ENCODE measurements at places on chromosomes 5 and 9.

DNA sequence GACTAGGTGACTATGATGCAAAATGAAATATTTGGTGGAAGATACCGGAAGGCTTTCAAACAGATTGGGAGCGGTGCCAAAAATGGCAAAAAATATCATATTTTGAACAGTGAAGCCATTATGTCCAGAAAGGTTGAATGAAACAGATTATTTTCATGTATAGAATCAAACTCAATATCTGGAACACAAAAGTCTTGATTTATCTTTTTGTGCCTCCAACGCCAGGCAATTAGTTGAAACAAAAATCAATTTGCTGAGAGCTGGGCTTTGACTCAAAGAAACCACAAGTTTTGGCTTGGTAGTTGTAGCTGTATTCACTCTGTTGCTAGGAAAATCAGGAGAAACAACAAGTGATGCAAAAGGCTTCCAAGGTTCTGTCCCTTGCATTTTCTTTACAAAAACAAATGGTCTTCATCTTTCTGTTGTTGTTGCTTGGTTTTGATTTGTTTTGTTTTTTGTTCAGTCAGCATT, 421.7 kb upstream of the TYRP1 start:
- DNase-seq = no peak

DNA sequence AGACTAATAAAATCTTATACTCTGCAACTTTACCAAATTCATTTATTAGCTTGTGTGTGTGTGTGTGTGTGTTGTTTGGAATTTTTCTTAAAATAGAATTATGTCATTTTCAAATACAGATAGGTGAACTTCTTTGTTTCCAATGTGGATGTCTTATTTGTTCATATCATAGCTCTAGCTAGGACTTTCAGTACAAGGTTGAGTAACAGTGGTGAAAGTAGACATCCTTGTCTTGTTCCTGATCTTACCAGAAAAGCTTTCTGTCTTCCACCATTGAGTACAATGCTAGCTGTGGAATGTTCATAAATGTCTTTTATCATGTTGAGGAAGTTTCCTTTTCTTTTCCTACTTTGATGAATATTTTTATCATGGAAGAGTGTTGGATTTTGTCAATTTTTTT, 74.8 kb downstream of the CCDC192 start:
- DNase-seq = no peak

GRCh38 chr5:14771972-14772371, 99.6 kb downstream of the ANKH start:
- DNase-seq = no peak

- no peak for DNase-seq
These were observed 43.1 kb downstream of the HRH2 start for GRCh38 chr5:175700991-175701390.

All from NCI-H1436 treated with DMSO at 0.1 percent for 48 hours (cell line).